Coronary artery (tissue), 2 donors: ENCODE measurements at places on chromosomes 16 and 17.

DNA sequence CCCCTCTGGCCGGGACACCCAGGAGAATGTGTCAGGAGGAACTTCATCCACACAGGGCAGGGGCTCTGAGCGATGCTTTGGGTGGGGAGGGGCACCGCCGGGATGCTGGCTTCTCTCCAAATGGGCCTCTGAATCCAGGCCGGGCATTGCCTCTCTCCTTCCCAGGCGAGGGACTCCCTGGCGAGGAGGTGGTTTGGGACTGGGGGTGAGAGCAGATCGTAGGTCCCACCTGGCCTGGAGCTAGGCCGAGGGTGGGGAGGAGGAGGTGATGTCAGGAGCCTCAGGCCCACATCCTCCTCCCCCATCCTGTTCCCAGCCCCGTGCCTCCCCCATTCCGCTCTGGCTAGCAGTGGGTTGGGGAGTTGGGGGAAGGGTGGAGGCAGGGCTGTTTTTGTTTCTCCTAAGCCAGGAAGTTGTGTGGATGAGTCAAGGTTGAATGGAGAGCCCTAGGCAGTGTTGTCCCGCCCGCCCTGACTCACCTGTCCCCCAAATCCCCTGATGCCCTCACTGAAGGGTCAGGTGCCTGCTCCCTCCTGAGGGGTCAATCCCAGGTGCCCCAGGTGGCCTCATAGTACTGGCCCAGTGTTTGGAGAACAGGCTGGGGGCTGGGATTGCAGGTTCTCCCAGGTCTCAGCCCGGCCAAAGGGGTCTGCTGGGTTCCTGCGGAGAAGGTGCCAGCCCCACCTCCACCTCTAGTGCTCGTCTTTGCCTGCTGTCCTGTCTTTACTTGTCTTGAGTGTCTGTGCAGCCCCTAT is 2.8 kb downstream of the GRB7 start:
- no peak for DNase-seq

DNA sequence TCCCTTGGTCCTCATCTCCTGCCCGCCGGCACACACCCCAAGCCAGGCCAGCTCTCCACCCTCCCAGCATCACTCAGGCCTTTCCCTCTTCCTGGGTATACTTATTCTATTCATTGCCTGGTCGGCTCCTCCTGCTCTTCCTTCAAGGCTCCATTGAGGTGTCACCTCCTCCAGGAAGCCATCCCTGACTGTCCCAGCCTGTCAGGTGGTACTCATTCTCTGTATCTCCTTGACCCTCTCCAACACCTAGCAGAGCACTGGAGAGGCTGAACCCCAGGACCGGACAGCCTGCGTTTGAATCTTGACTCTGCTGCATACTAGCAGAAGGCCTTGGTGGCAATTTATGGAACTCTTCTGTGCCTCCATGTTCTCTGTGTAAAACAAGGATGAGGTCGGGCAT is 428 bp upstream of the TNFRSF13B start:
- no peak for DNase-seq

DNA sequence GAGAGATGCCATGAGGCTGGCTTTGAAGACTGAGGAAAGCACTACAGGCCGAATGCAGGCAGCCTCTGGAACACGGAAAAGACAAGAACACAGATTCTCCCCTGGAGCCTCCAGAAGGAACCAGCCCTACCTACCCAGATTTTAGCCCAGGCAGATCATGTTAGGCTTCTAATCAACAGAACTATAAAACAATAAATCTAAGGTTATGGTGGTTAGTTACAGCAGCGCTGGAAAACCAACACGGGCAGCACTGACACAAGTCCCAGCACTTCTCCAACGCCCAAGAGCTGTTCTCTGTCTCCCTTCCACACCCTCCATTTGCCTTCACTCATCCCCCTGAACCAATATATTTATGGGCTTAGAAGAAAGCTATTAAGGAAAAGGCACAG is 7.5 kb downstream of the ANKRD11 start:
- no peak for DNase-seq

GRCh38 chr16:72241008-72241407 is 69.1 kb upstream of the PMFBP1 start:
- no peak for DNase-seq

DNA sequence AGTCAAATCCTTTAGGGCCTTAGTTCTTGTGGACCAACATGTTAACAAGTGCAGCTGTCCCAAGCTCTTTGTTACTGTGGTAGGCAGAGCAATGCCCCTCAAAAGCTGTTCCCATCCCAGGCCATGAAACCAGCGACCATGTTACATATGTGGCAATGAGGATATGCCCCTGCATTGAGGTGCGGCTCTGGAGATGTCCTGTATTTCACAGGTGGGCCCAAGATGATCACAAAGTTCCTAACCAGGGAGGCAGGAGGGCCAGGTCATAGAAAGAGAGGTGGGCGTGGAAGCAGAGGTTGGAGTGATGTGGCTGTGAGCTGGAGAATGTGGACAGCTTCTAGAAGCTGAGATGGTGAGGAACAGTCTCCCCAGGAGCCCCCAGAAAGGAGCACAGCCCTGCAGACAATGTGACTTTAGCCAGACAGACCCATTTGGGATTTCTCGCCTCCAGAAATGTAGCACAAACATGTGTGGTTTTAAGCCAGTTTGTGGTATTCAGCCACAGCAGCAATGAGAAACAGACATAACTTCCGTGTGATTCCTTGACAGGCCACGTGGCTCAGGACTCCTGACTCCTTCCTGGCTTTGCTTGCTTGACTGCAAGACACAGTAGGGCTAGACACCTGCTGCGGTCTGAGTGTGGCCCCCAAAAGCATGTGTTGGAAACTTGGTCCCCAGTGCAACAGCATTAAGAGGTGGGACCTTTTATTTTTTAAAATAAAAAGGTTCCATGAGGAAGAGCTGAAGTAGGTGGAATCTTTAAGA is 778.3 kb downstream of the KCNJ18 start:
- no peak for DNase-seq

- peak; percentile 19 for DNase-seq
Observed at GRCh38 chr17:27741971-27742575, 58.3 kb downstream of the NOS2 start.

DNA sequence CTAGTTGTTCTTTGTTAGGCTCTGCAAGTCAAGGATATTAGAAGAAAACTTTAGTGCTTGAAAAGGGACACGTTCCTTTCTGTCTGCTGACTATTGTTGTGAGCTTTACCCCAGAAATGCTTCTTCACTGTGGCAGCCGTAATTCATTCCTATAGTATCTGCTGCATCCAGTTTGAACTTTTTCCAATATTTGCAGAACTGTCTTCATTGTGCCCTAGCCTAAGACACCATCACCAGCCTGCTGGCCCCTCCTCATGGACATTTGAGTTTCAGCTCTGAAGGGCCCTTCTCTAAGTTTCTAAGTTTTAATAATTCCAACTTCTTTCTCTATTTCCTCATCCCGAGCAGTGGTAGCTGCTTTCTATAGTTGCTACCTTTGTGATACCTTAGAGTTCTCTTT is 91.7 kb downstream of the SLC39A11 start:
- DNase-seq: no peak

GRCh38 chr16:4865231-4865860 is 18.1 kb downstream of the UBN1 start:
- peak; percentile 21 for DNase-seq

GRCh38 chr16:83441517-83441916 is 366.3 kb upstream of the HSBP1 start:
- no peak for DNase-seq

DNA sequence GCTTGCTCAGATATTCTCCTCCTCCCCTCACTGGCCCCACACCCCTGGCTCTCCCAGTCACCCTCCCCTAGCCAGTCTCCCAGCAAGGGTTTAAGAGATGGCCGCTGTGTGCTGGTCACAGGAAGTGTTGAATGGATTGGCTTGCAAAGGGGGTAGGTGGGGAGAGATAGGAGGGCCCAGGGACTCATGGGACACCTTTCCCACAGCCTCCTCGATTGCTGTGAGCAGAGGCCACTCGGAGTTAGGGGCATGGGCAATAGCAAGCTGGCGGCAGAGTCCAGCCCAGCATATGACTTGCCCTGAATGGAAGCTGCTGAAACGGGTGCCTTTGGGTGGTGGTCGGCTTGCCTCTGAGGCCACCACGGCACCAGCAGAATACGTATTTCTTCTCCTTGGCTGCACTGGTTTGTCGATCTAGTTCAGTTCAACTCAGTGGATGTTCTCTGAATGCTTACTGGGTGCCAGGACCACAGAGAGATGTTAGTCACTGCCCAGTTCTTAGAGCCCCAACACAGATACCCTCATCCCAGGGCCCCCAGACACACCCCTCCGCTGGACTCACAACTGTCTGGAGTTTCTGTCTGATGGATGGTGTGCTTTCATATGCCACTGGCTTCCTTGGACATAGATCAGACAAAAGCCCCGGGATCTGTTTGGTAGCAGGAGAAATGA is 6.0 kb downstream of the WFIKKN2 start:
- no peak for DNase-seq
